ENCODE measurements at places on chromosomes 16 and 17.

- no peak for DNase-seq
Measured at GRCh38 chr17:11486868-11487310, 111.4 kb upstream of the DNAH9 start.

DNA sequence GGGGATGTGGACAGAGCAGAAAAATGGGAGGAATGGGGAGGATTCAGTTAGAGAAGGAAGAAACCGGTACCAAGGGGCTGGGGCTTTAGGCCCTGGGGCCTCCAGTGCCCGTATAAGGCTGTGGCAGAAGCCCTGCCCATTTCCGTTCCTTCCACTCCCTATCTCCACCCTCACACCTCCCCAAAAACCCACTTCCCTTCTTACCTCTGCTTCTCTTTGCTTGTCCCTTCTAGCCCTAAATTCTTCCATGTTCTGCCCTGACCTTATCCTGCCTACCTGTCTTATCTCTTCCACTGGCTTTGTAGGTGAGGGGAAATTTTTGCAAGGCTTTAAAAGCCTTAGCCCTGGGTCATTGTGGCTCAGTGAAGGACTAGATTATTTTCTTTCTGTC is 4.1 kb downstream of the RNF167 start:
- no peak for DNase-seq

- no peak for DNase-seq
Measured at GRCh38 chr16:4327386-4328045, 11.6 kb downstream of the GLIS2 start.

GRCh38 chr17:5499476-5500231 is 13.3 kb downstream of the MIS12 start:
- DNase-seq: no peak

DNA sequence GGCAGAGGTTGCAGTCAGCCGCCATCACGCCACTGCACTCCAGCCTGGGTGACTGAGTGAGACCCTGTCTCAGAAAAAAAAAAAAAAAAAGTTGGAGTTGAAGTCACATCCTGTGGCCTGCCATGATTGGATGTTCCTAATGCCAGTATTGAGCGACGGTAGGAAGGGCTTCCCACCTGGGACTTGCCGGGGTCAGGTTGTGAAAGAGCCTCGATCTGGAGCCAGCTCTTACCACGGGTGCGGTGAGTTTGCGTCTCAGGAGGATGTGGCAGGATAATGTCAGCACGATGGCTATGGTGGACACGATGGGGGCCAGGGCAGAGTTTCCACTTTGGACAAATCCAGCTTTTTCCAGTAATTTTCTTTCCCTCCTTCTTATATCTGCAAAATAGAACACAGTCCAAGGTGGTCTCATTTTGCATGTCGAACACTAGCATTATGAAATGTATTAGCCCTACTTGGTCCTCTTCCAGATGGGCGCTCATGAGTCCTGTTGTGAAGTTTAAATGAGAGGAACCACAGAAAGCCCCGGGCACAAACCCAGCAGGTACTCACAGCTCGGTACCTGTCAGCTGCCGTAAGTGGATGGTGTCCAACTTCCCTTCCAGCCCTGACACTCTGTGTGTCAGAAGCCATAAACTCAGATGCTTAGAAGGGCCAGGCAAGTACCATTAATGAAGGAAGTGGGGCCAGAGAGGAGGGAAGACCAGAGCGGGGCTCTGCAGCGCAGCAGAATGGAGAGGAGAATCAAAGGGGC is 22.2 kb downstream of the ABCC12 start:
- DNase-seq: no peak

DNA sequence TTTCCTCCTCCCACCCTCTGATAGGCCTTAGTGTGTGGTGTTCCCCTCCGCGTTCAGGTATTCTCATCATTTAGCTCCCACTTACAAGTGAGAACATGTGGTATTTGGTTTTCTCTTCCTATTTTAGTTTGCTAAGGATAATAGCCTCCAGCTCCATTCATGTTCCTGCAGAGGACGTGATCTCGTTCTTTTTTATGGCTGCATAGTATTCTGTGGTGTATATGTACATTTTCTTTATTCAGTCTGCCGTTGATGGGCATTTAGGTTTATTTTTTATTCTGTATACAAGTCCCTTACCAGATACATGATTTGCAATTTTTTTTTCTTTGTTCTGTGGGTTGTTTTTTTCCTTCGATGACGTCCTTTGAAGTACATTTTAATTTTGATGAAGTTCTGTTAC is 18.8 kb upstream of the CDK5R1 start:
- DNase-seq: no peak

DNA sequence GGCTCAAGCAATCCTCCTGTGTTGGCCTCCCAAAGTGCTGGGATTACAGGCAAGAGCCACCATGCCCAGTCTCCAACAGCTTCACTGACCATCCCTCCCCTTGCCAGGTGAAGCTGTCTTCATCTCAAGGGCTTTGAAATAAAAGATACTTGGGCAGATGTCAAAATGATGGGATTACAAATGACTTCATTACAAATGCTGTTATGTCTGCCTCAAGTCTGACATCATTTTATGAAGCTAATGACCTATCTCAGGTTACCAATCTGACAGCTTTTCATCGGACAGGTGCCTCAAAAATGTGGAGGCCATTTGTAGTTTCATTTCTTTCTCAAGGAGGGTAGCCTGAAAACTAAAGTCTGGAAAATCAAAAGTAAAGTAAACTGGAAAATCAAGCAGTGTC is 323.7 kb upstream of the TBX2 start:
- DNase-seq: no peak

DNA sequence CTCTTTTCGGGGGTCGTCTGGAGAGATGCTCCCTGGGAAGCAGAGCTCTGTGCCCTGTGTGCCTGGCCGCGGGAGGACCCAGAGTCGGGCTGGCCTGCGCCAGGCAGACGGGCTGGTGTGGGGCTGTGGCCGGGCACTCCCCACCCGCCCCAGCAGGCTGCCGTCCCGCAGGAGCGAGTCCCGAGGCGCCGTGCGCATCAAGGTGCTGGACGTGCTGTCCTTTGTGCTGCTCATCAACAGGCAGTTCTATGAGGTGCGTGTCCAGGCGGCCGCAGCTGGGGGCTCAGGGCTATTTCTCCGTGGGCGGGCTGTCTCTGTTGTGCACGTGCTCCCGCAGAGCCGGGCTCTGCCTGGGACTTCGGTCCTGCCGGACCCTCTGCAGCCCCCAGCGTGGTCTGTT is 15.0 kb downstream of the TSC2 start:
- DNase-seq: no peak

DNA sequence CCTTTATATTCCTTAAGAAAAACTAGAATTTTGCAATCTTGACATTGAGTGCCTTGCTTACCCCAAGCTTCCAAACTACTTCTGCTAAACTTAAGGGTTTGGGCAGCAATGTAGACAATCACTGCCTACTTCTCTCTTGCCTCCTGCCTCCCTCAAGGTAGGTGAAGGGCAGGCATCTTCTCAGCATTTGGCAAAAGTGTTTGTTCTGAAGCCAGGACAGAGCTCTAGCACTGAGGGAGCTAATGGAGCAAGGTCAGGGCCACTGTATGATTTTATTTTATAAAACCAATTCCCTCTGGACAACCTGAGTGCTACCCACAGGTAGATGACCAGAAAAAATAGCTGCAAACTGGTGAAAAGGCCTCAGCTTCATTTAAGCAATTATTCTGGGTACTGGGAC is 111.8 kb downstream of the IRX3 start:
- no peak for DNase-seq

- no peak for DNase-seq
Measured at GRCh38 chr17:31134576-31134975, 39.8 kb downstream of the NF1 start.

DNA sequence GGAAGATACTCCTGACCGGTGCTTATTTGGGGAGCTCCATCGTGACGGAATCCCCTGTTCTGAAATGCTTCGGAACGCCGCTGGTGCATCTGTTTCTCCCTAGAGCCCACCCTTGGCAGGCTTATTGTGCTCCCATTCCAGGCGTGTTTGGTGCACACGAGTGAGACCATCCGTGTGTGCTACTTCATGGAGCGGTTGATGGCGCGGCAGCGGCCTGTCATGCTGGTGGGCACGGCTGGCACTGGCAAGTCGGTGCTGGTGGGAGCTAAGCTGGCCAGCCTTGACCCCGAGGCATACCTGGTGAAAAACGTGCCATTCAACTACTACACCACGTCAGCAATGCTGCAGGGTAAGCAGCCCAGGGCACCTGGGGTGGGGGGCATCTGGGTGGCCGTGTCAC is 170.7 kb downstream of the DNAH9 start:
- no peak for DNase-seq

Data from stimulated activated CD4-positive, alpha-beta T cell treated with anti-CD3 and anti-CD28 coated beads, Interleukin-4, amount 100 ng/mL, for 1 hour (primary cell).